ENCODE measurements at places on chromosomes 6 and 20. TPM values are rescaled to one million over a fixed set of nuclear protein-coding genes. Genes with fewer than 3 reads are reported as not detected.

DNA sequence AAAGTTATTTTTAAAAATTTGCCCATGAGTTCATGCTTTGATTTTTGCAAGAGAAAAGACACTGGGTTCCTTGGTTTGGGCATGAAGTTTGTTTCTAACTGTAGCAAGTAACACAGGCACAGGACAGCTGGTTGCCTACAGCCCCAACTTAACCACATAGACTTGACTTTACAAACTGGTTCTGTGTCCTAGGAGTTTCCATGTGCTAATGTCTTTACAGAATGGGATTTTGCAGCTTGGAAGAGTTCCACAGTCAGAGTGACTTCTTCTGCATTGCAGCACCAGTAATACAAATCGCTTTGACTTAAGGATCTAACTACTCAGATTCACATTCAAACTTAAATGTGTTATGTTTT, 44.3 kb downstream of the OR2B2 start:
- DNase-seq, result no peak

DNA sequence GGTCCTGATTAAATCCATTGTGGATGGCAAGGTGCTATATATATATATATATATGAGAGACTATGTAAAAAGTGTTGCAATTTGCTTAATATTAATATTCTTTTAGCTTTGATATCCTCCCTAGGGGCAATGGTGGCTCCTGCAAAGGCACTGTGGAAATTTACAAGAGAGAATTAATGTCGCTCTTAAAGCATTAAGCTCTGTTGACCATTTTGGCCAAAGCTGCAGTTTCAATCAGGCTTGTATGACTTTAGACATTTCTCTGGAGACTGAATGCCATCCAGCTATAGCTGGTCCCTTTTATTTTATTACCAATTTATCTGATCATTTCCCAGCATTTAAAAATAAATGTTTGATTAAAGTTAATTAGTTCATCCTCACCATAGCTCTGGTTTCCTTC, 155.3 kb downstream of the JARID2 start:
- DNase-seq, result no peak

- no peak for DNase-seq
Measured at GRCh38 chr6:86477500-86478148, 459.7 kb upstream of the HTR1E start.

- no peak for DNase-seq
Measured at GRCh38 chr20:32885952-32886351, 27.2 kb downstream of the EFCAB8 start.

- peak; percentile 83 for DNase-seq
Measured at GRCh38 chr6:134295953-134296553, 21.9 kb downstream of the SGK1 start.

Gene DBNDD2
- total RNA-seq, result 48.0 TPM

Gene UNC5CL
- 26.4 TPM for total RNA-seq

GRCh38 chr6:106163966-106164877, 78.1 kb downstream of the PRDM1 start:
- peak; percentile 36 for DNase-seq

DNA sequence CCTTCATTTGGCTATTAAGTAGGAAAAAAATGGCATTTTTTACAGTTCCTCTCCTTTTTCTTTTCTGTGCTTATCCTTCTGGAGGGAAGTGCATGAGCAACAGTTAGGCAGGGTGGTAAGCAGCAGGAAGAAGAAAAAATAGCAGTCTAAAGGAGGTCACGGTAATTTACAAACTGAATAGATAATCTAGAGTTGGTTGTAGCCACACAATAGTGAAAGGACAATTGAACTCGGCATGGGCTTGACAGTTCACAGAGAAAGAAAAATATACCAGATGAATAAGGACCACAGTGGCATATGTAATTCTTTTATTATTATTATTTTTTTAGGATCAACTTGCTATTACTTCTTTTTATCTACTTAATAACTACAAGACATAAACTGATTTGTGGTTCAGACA, 358.6 kb downstream of the BTBD9 start:
- no peak for DNase-seq

Gene SULF2
- total RNA-seq, result 74.8 TPM

DNA sequence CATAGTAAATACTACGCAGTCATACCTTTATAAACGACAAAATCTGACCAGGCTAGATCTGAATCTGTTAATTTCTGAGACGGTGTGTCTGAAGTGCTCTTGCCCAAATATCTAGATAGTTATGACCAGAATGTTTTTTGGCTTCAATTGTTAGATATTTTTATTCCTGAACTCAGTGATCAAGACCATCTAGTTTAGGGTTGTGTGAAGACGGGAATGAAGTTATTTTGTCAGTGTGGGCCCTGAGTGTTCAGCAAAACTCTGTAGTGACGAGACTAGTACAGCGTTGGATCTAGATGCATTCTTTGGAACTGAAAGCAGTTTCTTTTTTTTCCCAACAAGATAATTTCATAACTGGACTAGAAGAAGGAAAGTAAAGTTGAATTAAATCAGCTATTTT, 3.1 kb downstream of the STXBP5 start:
- DNase-seq, result no peak

GRCh38 chr20:23257106-23257761, 93.4 kb upstream of the NXT1 start:
- no peak for DNase-seq

DNA sequence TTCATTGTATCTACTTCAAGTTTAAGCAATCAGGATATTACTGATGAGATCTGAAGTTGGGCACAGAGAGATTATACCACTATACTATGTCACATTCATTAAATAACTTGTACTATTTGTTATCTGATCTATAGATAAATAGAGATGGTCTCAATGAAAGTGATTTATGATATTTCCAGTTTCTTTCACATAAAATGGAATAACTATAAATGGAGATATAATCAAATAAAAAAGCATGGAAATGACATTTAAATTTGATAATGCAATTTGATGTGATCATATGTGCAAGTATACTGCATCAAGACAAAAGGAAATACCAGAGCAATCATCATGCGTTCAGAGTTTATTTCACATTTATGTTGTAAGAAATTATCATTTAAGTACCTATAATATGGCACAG, 368.9 kb downstream of the PKHD1 start:
- no peak for DNase-seq

- DNase-seq, result no peak
Measured at GRCh38 chr20:17142666-17143065, 84.2 kb upstream of the PCSK2 start.

Gene MYBL2
- total RNA-seq, result 1.6 TPM

DNA sequence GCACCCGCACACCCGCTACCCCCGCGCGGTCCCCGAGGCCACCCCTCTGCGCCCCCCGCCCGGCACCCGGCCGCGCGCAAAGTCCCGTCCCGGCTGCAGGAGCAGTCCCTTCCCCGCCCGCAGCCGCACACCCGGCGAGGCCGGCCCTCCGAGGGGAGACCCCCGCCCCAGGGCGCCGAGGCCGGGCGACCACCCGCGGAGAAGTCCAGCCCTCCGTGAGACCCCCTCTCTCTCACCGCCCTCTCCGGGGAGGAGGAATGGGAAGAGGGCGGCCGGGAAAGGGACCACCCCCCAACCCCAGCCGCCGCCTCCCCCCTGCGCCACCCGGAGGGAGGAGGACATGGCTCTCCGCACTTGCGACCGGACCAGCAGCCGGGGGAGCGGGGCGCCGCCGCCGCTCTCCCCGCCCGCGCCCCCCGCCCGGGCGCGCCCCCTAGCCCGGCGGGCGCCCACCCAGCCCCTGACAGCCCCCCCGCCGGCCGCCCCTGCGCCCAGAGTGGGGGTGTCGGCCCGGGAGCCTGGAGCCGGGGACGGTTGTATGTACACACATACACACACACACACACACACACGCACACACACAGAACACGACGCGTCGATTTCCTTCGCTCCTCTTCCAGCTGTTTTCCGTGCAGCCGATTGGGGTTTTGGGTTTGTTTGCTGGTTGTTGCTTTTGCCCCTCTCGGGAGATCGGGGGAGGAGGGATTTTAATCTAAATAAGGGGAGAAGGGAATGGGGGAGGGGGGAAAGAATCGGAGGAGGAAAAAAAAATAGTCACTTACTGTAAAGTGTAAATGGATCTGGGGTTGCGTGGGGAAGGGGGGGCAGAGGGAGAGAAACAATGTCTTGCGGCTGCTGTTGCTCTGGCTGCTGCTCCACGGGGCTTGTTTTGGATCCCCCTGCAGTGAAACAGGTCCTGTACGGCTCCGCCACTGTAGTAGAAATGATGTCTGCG, at the start of gene ATXN1:
ATXN1 (minus strand) TSS at position 945 of the 955 bp plus-strand sequence.
- DNase-seq, result peak; percentile 70

All from mucosa of gallbladder (tissue), 1 donor.